ENCODE measurements at places on chromosomes 2 and 18. TPM values are rescaled to one million over a fixed set of nuclear protein-coding genes. Genes with fewer than 3 reads are reported as not detected.

The AMER3 gene
- 0.19 TPM for total RNA-seq

The SMCHD1 gene
- 32.0 TPM for total RNA-seq

The C18orf63 gene
- not detected for total RNA-seq

GRCh38 chr2:107383691-107384090 lies 443.0 kb upstream of the RGPD4 start:
- H3K27ac ChIP-seq, result no peak overlapping the region
- no peaks in the 10 kb centered on the region for H3K36me3 ChIP-seq
- H3K4me1 ChIP-seq, result no peaks in the 10 kb centered on the region
- DNase-seq, result no peak
- no peaks in the 10 kb centered on the region for H3K27me3 ChIP-seq
- no peak overlapping the region for H3K4me3 ChIP-seq

DNA sequence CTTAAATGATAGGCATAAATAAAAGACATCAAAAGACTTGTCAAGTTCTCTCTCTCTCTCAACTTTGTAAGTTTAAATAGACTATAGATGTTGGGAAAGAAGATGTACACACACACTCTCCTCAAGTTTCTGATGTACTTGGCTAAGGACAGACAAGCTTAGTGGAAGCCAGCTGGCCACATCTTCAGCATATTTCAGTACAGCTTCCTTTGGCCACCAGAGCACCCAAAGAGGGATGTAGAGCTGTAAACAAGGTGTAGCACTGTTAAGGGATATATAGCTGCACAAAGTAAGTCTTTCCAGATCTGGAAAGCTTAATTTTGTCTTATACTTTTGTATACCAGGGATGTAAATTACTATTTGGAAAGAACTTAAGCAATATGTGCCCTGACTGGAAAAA lies 64.3 kb upstream of the MSTN start:
- no peak overlapping the region for H3K27ac ChIP-seq
- no peaks in the 10 kb centered on the region for H3K4me1 ChIP-seq
- no peaks in the 10 kb centered on the region for H3K36me3 ChIP-seq
- no peak overlapping the region for H3K4me3 ChIP-seq

Data from H1 (cell line).